ENCODE measurements at places on chromosomes 11 and 22.

DNA sequence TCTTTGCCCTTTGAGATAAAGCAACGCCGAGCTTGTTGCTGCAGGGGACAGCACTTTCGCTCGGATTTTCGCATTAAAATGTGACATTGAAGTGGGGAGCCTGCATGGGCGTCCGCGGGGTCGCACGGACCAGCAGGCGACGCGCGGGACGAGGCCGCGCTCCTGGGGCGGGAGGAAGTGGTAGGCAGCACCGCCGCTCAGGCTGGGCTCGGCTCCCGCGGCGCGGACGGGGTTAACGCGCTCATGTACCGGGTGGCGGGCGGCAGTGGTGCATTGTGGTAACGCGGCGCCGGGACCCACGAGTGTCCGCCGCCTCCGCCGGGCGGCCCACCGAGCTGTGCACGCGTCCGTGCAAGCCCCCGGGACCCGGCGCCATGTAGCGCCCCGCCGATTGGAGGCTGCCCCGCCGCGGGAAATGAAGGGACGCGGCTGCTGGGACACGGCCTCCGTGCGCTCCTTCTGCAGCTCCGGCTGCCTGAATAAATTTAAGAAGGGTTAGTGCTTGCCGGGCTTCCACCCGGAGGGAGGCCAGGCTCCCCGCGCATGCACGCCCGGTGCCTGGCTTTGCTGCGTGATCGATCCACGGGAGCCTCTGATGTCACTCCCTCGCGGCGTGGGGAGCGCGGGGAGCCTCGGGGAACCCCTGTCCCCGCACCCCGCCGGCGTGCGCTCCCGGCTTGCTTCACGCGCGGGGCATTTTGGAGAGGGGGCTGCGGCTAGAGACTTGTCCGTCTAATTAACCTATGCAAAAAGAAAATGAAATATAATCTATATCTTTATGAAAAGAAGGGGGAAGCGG is 127.7 kb downstream of the OSBP2 start:
- no peak for DNase-seq

DNA sequence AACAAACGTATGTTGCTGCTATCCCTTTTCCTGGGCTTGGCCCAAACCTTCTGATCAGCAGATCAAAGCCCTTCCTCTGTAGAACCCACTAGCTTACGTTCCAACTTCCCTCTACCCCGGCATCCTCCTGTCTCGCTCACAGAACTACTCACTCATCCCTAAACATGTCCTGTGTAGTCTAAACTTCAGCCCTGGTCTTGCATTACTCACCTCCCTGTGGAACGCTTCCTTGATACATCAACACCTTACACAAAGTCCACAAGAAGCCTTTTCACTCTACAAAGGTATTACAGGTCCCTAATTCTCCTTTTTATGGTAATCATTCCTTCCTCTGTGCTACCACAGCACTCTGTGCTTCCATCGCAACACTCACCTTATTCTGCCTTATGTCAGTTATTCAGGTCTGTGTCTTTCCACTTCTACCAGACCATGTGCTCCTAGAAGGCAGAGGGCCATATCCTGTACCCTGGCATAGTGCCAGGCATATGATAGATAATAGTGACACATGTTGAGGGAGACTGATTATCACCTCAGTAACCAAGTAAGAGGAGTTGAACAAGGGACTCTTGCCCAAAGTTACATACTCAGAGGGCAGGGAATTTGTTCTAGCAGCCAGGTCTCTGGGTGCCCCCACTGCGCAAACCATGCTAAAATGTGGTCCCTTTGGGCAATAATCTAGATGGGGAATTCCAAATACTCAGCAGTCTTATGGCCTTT is 41.6 kb downstream of the USP35 start:
- DNase-seq = no peak

DNA sequence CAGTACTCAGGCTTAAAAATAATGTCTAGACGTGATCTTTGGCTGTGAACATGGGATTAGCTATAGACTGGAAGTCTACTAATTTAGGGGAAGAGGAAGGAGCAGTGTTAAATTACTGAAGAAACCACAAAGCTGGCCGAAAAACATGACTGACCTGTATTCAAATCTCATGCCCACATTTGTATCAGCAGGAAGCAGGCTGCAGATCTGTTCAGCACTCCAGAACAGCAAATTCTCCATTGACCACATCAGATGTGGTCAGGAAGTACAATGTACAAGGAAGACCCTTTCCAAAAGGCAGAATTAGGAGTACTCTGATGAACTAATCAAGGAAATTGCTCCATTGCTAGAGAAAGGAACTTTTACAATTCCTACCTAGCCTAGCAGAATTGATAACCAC is 31.7 kb downstream of the DCDC1 start:
- DNase-seq = no peak

- no peak for DNase-seq
Measured at GRCh38 chr22:30743257-30744020, 48.8 kb downstream of the OSBP2 start.

- no peak for DNase-seq
Measured at GRCh38 chr11:121153472-121153871, 52.4 kb downstream of the TECTA start.

Measured in right cardiac atrium (tissue), 5 donors.